Naive B cell (primary cell): ENCODE measurements at places on chromosomes 2 and 18.

DNA sequence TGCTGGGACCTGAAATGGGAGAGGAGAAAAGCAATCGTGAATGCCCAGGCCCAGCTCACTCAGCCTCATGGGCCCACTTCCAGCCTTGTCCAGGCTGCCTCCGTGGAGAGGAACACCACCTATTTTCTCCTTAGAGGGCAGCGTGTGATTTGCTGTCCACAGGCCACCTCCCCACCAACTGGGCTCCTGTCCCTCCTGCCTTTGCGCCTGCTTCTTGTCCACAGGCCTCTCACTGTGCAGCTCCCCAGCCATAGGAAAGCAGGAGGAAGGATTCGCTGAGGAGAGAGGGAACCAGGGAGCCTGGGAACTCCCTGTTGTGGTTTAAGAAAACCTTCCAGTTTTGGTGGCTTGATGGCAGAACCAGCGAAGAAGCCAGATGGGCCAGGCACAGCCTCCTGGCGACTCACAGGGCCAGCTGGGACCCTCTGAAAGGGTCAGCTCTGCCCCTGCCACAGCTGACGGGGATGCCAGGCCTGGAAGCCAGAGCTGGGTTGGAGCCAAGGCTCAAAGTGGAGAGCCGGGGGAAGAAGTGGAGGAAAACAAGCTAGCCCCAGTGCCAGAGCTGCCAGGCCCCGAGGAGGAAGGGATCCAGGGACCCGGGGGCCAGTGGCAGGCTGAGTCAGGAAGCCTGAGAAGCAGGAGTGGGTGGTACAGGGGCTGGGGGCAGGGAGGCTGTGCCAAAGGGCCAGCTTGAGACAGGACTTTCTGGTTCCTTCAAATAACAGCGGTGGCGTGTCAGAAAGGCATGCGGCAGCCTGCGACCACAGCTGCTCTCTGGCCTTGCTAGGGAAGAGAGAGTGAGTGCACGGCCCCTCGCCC lies 9.9 kb downstream of the TMBIM1 start:
- no peak for DNase-seq
- H3K36me3 ChIP-seq = peaks cover 6% of the 10 kb centered on the region
- H3K4me3 ChIP-seq = no peak overlapping the region
- no peaks in the 10 kb centered on the region for H3K27me3 ChIP-seq

DNA sequence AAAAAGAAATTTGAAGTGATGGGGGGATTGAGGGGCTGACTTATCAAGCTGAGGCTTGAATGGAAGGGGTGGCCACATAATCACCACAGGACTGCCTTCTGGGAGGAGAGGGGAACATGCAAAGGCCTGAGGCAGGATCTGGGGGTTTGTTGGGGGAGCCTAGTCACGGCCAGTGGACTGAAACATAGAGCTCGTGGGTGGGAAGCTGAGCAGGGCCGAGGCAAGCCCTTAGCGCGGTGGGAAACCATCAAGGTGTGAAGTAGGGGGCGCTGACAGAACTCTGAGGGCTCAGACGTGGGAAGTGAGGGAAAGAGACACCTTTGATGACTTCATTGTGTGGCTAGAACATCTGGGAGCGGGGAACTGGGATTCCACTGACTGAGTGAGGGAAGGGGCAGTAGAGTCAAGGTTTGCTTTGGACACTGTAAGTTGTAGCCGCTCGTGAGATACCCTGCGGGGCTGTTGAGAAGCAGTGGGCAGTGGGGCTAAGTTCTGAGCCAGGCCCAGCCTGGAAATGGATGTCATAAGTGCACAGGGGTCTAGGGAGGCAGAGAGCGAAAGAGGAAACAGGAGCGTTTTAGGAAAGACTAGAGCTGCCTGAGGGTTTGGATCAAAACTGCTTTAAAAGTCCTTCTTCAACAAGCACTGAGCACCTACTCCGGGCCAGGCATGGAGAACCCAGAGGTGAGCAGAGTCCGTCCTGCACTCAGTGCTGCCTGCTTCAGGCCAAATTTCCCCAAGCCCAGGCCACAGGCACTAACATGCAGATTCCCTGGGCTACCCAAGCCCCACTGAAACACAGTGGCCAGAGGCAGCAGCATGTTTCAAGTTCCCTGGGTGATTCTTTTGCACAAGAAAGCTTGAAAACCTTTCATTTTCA lies 686 bp upstream of the SNORC start:
- no peaks in the 10 kb centered on the region for H3K4me1 ChIP-seq
- H3K27me3 ChIP-seq = peaks cover 7% of the 10 kb centered on the region
- peak overlapping the region; percentile 60 for H3K27ac ChIP-seq
- no peak for DNase-seq
- H3K4me3 ChIP-seq = no peak overlapping the region
- no peaks in the 10 kb centered on the region for H3K36me3 ChIP-seq

DNA sequence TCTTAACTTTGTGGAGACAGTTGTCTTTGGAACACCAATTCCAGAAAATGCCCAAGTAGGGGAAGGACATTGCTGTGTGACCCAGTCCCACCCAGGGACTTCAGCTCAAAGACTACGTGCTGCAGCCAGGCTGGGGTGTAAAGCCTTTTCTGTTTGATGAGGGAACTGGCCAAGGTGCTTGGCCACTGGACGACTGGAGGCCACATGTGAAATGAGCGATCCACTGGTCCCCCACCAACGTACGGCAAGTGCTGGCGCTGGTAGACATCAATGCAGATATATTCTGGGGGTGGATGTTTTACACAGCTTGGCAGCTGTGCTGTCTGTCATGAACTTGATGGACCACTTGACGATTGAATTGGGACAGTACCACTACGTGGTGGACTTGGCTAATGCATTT lies 582.5 kb upstream of the HNMT start:
- DNase-seq = no peak
- H3K27me3 ChIP-seq = no peaks in the 10 kb centered on the region
- no peaks in the 10 kb centered on the region for H3K36me3 ChIP-seq
- no peaks in the 10 kb centered on the region for H3K4me1 ChIP-seq
- H3K27ac ChIP-seq = no peak overlapping the region

DNA sequence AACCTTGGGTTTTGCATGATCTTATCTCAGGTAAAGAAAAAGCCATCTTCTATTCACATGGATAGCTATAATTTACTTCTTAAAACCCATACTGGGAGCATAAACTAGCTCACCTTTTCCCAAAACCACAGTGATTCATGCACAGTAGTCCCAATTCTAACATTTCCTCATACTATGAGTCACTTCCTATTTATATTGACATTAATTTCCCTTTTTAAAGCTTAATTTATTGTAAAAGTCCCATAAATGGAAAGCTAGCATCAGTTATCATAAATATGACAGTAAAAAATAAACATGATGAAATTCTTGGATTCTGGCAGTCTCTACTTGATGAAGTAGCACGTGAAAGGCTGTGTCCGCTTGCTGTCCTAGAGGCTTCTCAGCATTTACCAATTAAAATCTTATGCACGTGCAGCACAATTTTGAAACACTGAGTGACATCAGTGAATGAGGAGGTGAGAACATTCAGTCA lies 180.1 kb downstream of the CDH2 start:
- H3K4me3 ChIP-seq = no peak overlapping the region
- H3K4me1 ChIP-seq = no peaks in the 10 kb centered on the region
- H3K27me3 ChIP-seq = no peaks in the 10 kb centered on the region
- no peaks in the 10 kb centered on the region for H3K36me3 ChIP-seq
- no peak overlapping the region for H3K27ac ChIP-seq

- no peaks in the 10 kb centered on the region for H3K36me3 ChIP-seq
- no peak overlapping the region for H3K27ac ChIP-seq
- no peaks in the 10 kb centered on the region for H3K4me1 ChIP-seq
- H3K4me3 ChIP-seq = no peak overlapping the region
- no peak for DNase-seq
- H3K27me3 ChIP-seq = no peaks in the 10 kb centered on the region
These were observed 104.2 kb downstream of the ASAP2 start for GRCh38 chr2:9310798-9311197.

DNA sequence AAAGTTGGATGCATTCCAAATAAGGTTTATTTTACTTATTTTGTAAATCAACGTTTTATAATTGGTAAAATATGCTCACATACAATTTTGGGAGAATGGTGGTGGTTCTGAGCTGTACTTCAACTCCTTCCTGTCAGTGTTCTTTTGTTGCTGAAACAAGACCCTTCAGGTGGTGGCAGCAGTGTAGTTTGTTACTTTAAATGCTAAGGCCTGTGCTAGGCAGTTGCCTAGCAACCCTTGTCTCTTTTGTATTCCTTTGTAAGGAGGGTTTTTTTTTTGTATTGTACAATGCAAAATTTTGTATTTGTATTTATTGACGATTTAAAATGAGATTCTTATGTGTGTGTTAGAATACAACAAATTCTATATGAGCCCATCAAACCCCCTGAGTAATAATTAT lies 166.0 kb upstream of the FAM98A start:
- no peak for DNase-seq
- H3K4me3 ChIP-seq = no peak overlapping the region
- no peaks in the 10 kb centered on the region for H3K4me1 ChIP-seq
- H3K27ac ChIP-seq = no peak overlapping the region

DNA sequence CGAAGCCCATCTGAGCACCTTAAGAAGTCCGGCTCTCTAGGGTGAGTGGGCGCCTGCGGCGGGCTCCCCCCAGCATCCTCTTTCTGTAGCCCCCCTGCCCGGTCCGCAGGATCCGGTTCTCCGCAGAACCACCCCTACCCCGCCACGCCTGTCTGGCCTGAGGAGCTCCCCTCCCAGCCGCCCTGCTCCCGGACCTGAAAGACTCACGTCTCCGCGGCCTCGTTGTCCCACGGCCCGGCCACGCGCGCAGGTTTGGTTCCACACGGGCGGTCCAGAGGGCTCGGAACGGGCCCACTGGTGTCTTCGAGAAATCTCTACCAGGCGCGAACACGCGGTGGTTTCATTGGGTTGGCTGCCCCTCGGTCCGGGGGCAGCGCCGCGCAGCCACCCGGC lies 237 bp downstream of the SLC39A6 start:
- H3K4me1 ChIP-seq = peaks cover 57% of the 10 kb centered on the region
- H3K27me3 ChIP-seq = no peaks in the 10 kb centered on the region
- peak overlapping the region; percentile 98 for H3K27ac ChIP-seq
- H3K36me3 ChIP-seq = peaks cover 7% of the 10 kb centered on the region
- DNase-seq = no peak

DNA sequence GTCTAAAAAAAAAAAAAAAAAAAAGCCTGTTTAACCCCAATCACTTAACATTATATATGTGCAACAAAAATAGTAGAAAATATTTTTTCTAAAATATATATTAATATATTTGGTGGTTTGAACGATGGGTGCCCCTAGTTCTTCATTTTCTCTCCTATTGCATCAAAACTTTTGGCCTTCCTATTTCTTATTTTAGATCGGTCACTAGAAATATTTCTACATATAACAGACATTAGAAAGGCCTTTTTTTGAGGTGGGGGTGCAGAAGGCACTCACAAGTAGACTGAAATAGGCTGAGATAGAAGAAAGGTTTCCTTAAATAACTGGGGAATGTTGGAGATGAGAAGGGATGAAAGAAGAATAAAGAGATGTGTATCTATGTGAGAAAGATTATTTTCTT lies 49.3 kb upstream of the AP1S3 start:
- H3K27me3 ChIP-seq = no peaks in the 10 kb centered on the region
- no peak overlapping the region for H3K27ac ChIP-seq
- peaks cover 7% of the 10 kb centered on the region for H3K4me1 ChIP-seq
- H3K36me3 ChIP-seq = peaks cover 6% of the 10 kb centered on the region

- no peak overlapping the region for H3K4me3 ChIP-seq
- H3K4me1 ChIP-seq = no peaks in the 10 kb centered on the region
These were observed 97.5 kb downstream of the DLGAP1 start for GRCh38 chr18:4357579-4357978.

DNA sequence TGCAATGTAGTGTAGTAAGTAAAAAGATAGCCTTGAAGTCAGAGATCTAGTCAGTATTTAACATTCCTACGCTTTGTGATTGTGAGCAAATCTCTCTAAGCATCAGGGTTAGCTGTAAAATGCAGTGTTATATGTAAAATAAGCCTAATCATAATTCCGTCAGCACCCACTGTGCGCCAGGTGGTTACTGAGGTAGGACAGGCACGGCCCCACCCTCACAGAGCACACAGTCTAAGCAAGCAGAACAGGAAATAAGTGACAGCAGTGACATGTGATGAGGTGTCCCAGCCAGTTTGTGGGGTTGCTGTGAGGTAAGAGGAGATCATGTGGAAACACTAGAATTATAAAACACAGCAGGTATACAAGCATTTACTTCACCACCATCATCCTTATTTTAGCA lies 267.1 kb downstream of the ICOS start:
- H3K4me3 ChIP-seq = no peak overlapping the region
- no peak for DNase-seq
- H3K27me3 ChIP-seq = peaks cover 4% of the 10 kb centered on the region
- no peaks in the 10 kb centered on the region for H3K36me3 ChIP-seq
- H3K4me1 ChIP-seq = no peaks in the 10 kb centered on the region
- H3K27ac ChIP-seq = no peak overlapping the region

- no peak for DNase-seq
- no peaks in the 10 kb centered on the region for H3K4me1 ChIP-seq
- no peak overlapping the region for H3K27ac ChIP-seq
- H3K4me3 ChIP-seq = no peak overlapping the region
These were observed 129.2 kb upstream of the ERBB4 start for GRCh38 chr2:212667751-212668316.

- no peaks in the 10 kb centered on the region for H3K27me3 ChIP-seq
- H3K36me3 ChIP-seq = no peaks in the 10 kb centered on the region
- H3K27ac ChIP-seq = no peak overlapping the region
- no peak for DNase-seq
These were observed 248.7 kb upstream of the PIK3C3 start for GRCh38 chr18:41706301-41706700.

GRCh38 chr2:67668538-67668937 lies 271.4 kb downstream of the ETAA1 start:
- no peaks in the 10 kb centered on the region for H3K36me3 ChIP-seq
- peaks cover 16% of the 10 kb centered on the region for H3K27me3 ChIP-seq
- no peak overlapping the region for H3K27ac ChIP-seq
- H3K4me3 ChIP-seq = no peak overlapping the region
- no peak for DNase-seq
- H3K4me1 ChIP-seq = no peaks in the 10 kb centered on the region
